ENCODE measurements at places on chromosomes 2 and 18.

- DNase-seq: no peak
These were observed 55.0 kb downstream of the PLEKHM3 start for GRCh38 chr2:207970147-207970825.

- no peak for DNase-seq
These were observed 66.7 kb downstream of the AAK1 start for GRCh38 chr2:69576880-69577279.

GRCh38 chr2:128702616-128703015 lies 383.9 kb upstream of the HS6ST1 start:
- DNase-seq: no peak

DNA sequence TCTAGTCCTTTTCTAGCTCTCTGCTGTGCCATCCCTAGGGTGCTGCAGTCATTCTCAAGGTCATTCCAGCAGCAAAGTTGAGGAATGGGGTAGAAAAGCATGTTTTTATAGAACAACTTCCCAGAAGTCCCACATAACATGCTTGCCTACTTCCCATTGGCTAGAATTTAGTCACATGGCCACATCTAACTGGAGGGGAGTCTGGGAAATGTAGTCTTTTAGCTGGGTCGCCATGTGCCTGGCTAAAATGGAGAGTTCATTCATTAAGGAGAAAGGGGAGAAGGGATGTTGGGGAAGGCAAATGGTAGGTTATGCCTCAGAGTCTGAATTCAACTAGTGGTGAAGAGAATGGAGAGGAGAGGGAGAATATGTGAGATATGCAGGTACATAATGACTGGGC lies 85.7 kb downstream of the SLC4A3 start:
- no peak for DNase-seq

- DNase-seq: no peak
These were observed 74.7 kb downstream of the LRP2 start for GRCh38 chr2:169287666-169288065.

Data from CD4-positive, alpha-beta T cell treated with Interferon alpha-2 for 1 hour (primary cell).